ENCODE measurements at places on chromosomes 13 and 19. TPM values are rescaled to one million over a fixed set of nuclear protein-coding genes. Genes with fewer than 3 reads are reported as not detected.

DNA sequence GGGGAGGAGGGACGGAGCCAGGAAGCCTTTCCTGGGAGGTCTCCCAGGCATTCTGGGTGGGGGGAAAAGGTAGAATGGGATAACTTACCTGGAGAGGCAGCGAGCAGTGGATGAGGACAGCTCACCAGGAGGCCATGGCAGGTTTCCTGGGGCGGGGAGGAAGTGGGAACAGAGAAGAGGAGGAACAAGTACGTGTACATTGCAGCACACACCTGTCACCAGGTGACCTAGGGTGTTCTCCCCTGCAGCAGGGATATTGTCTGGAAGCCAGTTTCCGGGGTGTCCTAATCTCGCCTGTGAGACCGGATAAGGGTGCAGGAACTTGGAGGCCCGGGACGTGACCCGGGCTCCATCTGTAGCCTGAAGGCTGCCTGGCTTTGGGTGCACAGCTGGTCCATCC is at the start of gene FUT3:
Gene FUT3, minus strand, starts transcription at position 148 of the 400 bp plus-strand sequence.
- no peak within 1 kb of the TSS for H3K4me3 ChIP-seq
- no peak for DNase-seq
- H3K4me1 ChIP-seq, result no peaks in the 10 kb centered on the region

DNA sequence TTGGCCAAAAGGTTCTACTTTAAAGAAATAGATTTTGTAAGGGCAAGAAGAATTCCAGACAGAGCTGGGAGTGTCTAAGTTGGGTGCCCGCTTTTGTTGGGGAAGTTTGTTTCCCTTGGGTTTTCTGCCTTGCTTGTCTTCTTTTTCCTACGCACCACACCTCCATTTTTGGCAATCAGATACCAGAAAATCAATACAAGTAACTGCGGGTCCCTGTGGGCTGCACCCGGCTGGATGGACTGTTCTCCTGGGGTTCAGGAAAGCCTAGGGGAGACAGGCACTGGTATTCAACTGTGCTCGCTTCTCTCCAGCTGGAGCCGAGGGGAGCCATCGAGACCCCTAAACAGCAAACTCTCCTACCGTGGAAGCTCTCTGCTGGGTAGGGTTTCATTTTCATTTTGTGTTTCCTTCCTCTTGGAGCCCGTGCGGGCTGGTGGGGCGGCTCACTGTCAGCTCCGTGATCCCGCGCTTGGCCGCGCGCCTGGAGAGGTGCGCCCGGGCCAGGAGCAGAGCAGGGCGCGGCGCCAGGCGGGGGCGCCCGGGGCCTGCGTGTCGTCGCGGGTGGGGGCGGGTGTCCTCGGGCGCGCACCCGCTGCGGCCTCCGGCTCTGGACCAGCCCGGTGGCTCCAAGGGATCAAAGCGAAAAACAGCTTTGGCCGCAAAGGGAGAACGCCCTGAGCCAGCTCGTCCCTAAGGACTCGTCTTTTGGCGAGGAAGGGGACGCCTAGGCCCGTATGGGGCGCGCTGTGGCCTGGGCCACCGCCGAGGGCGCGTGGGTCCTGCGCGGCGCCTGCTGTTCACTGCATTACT is 347.2 kb downstream of the ZNF536 start:
- no peak overlapping the region for H3K27ac ChIP-seq
- H3K4me1 ChIP-seq, result no peaks in the 10 kb centered on the region
- peak overlapping the region; percentile 87 for H3K4me3 ChIP-seq
- H3K36me3 ChIP-seq, result no peaks in the 10 kb centered on the region
- no peaks in the 10 kb centered on the region for H3K27me3 ChIP-seq

Gene SRRM5
- total RNA-seq, result not detected

Gene FBXO46
- total RNA-seq, result 6.3 TPM

DNA sequence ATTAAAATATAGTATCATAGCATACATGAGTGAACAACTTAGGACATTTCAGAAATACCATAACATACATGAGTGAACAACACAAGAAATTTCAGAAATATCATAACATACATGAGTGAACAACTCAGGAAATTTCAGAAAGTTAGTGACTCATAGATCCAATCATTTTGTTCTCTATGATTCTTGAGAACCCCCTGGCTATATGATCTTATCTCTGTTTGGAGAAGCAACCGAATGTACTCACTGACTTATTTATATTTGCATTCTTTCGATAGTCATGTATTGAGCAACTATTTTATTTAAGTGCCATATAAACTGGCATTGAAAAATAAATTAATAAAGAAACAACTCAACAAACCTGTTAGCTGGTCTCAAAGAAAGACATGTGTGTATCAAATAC is 251.1 kb downstream of the EFNB2 start:
- H3K4me1 ChIP-seq, result no peaks in the 10 kb centered on the region
- H3K4me3 ChIP-seq, result no peak overlapping the region
- no peak for DNase-seq
- H3K27me3 ChIP-seq, result no peaks in the 10 kb centered on the region
- no peaks in the 10 kb centered on the region for H3K36me3 ChIP-seq
- no peak overlapping the region for H3K27ac ChIP-seq

- H3K27me3 ChIP-seq, result no peaks in the 10 kb centered on the region
- H3K36me3 ChIP-seq, result no peaks in the 10 kb centered on the region
- H3K27ac ChIP-seq, result no peak overlapping the region
- H3K4me1 ChIP-seq, result peaks cover 51% of the 10 kb centered on the region
- H3K4me3 ChIP-seq, result no peak overlapping the region
- no peak for DNase-seq
Measured at GRCh38 chr13:29810145-29810742, 40.2 kb downstream of the UBL3 start.

DNA sequence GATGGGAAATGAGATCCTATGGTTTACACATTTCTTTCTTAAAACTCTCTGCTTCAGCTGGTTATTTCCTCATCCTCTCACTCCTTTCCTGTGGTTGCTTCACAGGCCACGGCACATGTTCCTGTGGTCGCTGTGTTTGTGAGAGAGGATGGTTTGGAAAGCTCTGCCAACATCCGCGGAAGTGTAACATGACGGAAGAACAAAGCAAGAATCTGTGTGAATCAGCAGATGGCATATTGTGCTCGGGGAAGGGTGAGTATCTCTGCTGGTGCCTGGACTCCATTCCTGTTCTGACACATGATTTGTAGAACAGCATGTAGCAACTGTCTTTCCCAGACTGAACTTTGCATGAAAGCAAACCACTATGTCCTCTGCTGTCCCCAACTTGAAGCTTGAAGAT is 254.2 kb downstream of the ITGBL1 start:
- H3K27me3 ChIP-seq, result no peaks in the 10 kb centered on the region
- DNase-seq, result peak; percentile 98
- peaks cover 49% of the 10 kb centered on the region for H3K36me3 ChIP-seq

DNA sequence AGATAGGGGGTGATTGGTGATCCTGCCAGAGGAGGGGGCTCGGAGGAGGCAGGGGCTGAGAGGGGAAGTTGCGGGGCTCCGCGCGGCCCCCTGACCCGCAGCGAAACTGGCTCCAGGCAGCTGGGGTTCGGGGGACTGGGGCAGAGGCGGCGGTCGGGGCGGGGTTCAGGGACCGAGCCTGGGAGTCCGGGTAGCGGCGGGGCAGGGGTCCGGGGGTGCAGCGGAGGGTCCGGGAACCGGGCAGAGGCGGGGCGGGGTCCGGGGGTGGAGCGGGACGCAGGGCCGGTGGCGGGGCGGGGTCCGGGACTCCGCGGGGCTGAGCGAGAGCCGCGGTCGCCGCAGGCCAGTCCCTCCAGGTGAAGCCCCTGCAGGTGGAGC is 1.2 kb downstream of the MADCAM1 start:
- no peak overlapping the region for H3K27ac ChIP-seq
- no peak overlapping the region for H3K4me3 ChIP-seq
- peaks cover 5% of the 10 kb centered on the region for H3K27me3 ChIP-seq
- no peak for DNase-seq
- H3K36me3 ChIP-seq, result no peaks in the 10 kb centered on the region

Gene EBI3
- 0.76 TPM for total RNA-seq

Data from GM23248 (cell line).